ENCODE measurements at places on chromosomes 11 and 22.

DNA sequence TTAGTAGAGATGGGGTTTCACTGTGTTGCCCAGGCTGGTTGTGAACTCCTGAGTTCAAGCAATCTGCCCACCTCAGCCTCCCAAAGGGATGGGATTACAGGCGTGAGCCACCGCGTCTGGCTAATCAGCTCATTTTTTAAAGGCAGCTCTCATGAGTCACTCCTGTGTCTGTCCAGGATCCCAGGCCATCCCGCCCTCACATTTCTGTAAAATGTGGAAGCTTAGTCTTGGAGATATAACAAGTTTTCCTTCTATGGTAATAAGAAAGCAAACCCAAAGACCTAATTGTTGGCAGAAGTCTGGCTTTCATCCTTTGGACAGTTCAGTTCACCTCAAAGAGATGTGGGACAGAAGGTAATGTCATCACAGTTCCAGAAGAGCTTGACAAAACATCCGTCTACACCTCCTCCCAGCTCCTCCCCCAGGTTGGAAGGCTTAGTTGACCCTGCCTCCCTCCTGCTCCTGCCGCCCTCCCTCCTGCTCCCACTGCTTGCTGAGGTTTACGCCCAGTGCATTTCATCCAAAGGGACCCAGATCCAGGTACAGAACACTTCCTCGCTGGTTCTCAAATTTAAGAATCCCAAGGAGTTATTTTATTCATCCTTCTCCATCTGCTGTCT, 6.4 kb downstream of the DRD2 start:
- no peak for DNase-seq

DNA sequence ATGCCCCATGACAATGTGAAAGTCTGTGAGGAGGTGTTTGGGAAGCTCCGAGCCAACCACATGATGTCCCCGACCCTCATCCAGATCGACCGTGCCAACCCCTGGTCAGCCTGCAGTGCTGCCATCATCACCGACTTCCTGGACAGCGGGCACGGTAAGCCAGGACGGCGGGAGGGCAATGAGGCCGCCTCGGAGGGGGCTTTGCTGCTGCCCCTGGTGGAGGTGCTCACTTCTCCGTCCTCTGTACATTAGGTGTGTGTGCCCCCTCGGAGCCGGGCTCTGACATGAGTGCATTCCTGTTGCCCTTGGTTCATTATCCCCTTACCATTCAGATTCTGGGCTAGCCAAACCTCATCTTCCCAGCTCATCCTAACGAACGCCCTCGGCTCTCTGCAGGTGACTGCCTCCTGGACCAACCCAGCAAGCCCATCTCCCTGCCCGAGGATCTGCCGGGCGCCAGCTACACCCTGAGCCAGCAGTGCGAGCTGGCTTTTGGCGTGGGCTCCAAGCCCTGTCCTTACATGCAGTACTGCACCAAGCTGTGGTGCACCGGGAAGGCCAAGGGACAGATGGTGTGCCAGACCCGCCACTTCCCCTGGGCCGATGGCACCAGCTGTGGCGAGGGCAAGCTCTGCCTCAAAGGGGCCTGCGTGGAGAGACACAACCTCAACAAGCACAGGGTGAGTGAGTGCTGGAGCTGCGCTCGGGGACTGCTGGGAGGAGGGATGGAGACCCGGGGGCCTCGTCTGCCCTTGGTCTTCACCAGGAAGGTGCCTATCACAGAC, 13.8 kb downstream of the ADAMTS15 start:
- DNase-seq: no peak

DNA sequence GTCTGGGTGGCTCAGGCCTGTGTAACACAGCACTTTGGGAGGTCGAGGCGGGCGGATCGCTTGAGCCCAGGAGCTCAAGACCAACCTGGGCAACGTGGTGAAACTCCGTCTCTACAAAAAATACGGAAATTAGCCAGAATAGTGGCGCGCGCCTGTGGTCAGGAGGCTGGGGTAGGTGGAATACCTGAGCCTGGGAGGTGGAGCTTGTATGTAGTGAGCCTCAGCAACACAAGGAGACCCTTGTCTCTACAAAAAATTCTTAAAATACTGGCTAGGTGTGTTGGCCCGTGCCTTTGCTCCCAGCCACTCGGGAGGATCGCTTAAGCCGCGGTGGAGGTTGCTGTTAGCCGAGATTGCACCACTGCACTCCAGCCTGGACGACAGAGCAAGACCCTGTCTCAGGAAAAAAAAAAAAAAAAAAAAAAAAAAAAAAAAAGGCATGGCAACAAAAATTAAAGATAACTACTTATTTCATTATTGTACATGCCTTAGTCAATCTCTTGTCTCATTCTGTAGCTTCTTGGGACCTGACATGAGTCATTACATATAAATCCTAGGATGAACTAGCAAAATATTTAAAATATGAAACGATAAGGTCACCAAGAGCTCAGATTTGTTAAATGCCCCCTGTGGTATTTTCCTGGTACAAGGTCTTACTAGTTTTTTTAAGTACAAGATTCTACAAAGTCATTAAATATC, 1.1 kb downstream of the TAF1D start:
- DNase-seq: peak; percentile 5

DNA sequence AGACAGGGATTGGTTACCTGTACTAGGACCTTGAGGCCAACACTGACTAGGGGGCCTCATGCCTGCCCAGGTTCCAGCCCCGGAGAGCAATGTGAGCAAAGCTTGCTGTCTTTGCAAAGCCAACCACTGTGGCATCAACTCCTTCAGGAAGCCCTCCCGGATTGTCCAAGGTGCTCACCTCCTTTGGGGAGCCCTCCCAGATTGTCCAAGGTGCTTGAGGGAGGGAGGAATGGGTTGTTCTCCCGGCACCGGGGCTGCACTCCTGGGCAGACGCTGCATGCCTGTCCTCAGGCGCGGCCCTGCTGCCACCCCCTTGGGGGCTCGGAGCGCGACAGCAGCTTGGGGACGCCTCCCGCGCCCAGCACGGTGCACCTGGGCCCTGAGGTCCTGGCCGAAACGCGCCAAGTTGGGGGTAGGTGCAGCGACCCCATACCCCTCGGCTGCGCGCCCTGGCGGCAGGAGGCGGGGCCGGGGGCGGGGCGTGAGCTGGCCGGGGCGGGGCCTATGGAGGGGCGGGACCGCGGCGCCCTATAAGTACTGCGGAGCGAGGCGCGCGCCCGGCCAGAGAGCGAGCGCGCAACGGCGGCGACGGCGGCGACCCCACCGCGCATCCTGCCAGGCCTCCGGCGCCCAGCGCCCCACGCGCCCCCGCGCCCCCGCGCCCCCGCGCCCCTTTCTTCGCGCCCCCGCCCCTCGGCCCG, at the start of gene CD81:
TSS of gene CD81 (plus strand) at position 560 of the 701 bp plus-strand sequence. CDS start 240 bp downstream, outside the sequence.
- DNase-seq: peak; percentile 72

- DNase-seq: no peak
These were observed 19.6 kb downstream of the BRD1 start for GRCh38 chr22:49807780-49808708.

- peak; percentile 23 for DNase-seq
These were observed 36.1 kb upstream of the SCN3B start for GRCh38 chr11:123690485-123690884.

DNA sequence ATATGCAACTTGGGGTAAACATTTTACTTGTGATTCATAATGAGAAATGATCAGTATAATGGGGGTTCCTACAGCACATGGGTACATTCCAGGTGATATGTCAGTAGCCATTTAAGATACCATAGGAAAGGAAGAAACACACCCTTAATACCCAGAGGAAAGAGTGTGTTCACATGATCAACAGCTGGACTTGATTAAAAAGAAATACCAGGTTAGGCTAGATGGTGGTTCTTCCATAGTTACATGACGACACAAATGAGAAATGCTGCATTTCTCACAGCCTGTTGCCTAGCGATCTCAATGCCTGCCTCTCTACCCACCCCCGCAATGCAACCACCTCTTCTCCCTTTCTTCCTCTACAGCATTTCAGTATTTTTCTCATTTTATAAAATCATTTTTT, 96.8 kb downstream of the TTC28 start:
- no peak for DNase-seq

- no peak for DNase-seq
These were observed 35.3 kb downstream of the BCR start for GRCh38 chr22:23215294-23216241.

DNA sequence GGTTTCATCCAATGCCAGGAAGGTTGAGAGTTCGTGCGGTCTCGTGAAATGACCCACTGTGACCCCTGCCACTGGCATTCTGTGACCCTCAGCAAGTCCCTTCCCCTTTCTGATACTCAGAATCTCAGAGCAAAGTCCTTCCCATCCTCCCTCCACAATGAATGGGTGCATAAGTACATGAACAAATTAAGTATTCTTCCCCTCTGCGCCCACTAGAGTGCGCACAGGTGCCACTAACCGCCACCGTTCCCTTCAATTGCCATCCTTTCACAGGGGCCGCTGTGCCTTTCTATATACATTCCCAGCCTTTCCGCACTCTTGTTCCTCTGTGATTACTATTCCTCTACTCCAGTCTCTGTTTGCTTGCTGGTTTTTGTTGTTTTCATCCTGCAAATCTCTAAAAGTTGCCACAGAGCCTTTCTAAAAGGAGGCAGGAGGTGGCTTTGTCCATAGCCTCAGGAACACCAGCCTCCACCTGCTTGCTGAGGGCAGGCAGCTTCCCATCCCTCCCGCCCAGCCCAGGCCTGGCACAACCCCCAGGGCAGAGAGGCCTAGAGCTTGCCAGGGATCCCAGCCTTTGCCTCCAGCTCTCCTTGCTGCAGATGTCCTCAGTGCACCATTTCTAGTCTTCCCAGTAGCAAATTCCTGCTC, 6.7 kb upstream of the AP1B1 start:
- DNase-seq: peak; percentile 36

All from H54 (cell line).